ENCODE measurements at places on chromosomes 1 and 21. TPM values are rescaled to one million over a fixed set of nuclear protein-coding genes. Genes with fewer than 3 reads are reported as not detected.

HPCAL4 gene
- total RNA-seq = 0.43 TPM

LCE1C gene
- total RNA-seq = not detected

RNF186 gene
- not detected for total RNA-seq

DNA sequence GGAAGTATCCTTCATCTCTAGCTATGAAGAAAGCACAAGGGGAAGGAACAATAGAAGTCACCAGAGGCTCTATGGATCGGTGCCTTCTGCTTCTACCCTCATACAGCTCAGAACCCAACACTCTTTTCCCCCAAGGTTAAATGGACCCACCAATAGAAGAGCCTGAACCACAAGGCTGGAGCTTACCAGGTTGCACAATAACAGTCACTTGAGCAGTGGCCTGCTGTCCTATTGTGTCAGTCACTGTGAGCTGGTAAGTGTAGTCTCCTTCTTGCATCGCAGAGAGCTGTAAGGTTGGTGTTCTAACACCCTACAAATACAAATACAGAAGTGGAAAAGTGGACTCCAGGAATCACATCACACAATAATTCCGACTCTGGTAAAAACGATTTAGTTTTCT lies 103.0 kb downstream of the KIAA0319L start:
- no peak for DNase-seq

GRCh38 chr1:240099329-240099728 lies 7.6 kb downstream of the FMN2 start:
- DNase-seq = no peak

DNA sequence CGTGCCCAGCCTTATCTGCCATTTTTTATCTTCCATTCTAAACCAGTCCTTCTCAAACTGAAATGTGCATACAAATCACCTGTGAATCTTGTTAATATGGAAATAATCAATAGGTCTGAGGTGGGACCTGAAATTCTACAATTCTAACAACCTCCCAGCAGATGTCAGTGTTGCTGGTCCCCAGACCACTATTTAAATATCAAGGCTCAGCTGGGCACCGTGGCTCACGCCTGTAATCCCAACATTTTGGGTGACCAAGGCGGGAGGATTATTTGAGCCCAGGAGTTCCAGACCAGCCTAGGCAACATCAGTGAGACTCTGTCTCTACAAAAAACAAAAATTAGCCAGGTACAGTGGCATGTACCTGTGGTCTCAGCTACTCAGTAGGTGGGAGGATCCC lies 4.1 kb downstream of the UQCRHL start:
- no peak for DNase-seq

- no peak for DNase-seq
Observed at GRCh38 chr21:14092834-14093560, 117.8 kb downstream of the LIPI start.

DNA sequence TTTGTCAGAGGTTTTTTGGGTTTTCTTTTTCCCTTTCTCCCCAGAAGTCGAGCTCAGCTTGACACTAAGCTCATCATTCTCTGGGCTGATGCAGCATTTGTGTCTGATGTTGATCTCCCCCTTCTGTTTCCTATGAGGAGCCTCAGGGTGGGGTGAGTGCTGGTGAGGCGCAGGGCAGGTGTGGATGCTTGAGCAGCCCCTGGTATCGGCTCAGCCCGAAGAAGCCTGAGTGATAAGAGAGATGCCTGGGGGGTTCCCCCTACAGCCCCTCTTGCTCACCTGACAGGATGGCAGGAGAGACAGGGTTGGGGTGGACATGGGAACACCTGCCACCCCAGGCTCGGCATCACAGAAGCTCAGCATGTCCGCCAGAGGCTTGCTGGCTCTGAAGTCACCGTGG lies 239.0 kb downstream of the RHOU start:
- DNase-seq = no peak

DNA sequence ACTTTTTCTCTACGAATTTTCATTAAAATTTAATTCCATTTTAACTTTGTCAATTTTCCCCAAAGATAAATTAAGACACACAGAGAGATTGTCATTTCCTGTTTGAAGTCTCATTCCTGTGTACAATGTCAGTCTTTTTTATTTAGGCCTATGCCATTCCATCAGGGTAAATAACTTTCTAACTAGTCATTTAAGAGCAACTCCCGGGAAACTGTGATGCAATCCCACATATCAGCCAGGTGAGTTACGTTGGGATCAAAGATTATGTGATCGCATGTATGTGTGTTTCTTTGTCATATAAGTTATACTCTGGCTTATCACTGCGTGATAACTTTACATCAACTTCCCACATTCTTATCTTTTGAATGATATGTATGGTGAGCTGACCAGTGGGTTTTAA lies 86.1 kb upstream of the S1PR1 start:
- DNase-seq = no peak

DNA sequence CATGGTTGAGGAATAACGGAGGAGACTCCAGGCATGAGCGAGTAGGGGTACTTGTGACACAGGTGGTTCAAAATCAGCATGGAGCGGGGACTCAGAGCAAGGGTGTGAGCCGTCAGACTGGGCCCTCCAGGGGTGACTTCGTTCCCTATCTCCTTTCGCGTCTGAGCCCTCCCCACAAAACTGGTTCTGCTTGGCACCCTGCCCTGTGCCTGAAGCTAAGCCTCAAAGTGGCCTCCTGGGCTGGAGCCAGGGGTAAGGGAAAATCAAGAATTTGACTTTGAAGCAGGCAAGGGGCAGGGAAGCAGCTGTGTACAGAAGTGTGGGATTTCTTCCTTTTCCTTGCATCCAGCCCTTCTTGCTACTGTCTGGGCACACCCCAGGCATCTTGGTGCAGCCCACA lies 331.5 kb upstream of the AJAP1 start:
- DNase-seq = no peak

DNA sequence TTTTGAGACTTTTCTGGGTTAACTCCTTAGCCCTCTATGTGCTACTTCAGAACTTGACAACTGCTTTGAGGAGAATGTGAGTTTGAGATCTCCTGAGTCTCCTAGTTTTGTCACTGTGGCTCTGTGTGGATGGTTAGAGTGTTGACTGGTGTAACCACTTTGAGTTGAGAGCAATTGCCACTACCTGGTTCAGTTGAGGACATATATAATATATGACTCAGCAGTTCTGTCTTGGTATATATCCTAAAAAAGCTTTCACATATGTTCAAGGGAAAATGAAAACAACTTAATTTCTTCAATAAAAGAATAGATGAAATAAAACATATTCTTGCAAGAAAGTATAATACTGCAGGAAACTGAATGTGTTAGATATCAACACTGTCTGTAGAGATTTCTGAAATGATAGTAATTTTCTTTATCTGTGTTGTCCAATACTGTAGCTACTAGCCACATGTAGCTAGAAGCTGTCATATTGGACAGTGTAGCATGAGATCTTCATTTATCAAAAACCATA lies 96.7 kb upstream of the QSOX1 start:
- DNase-seq = no peak

All from lung (tissue), 17 donors.